Gastrocnemius medialis (tissue), 4 donors: ENCODE measurements at places on chromosomes 7 and 10.

DNA sequence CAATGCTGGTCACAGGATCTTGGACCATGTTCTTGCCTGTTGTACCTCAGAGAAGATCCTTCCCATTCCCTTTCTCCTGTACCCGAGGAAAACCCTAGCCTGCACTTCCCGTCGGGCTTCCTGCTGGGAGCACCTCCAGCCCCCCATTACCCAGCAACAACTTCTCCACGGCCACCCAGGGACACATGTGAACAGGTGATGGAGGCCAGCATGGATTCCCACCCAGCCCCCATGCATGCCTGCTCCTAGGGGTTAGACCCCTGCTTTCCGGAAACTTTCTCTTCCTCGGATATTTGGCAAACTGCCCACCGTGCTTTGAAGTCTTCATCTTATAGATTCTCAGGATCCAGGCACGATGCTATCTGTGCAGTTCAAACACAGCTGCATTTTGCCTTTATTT is 67.3 kb downstream of the CALML3 start:
- DNase-seq: no peak

DNA sequence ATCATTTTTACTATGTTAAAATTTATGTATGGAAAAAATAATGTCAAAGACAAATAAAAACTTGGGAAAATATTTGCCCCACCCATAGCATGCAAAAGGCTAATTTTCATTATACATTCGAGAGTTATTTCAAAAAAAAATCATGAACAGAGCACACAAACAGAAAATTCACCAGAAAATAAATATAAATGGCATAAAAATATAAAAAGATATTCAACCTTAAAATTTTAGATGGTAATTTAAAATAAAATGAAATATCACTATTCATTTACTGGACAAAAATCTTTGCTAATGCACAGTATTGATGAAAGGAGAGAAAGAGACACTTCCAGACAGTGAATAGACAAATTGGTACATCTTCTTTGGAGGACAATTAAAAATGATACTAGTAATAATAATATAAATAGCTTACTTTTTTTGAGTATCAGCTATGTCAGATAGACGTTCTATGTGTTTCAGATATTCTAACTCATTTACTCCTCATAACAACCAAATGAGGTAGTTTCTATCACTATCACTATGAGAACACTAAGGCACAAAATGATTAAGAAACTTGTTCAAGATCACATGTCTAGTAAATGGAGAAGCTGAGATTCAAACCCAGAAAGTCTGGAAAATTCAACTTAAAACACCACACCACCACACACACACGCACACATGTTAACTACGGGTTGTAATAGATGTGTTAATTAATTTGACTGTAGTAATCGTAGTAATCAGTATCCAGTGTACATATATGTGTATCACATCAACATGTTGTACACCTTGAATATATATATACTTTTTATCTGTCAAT is 63.0 kb downstream of the CCDC71L start:
- DNase-seq: no peak

GRCh38 chr10:129759214-129760002 is 204.7 kb downstream of the EBF3 start:
- DNase-seq: no peak

GRCh38 chr10:3986493-3987142 is 201.6 kb upstream of the KLF6 start:
- DNase-seq: no peak

GRCh38 chr10:132524443-132525285 is 12.9 kb upstream of the INPP5A start:
- no peak for DNase-seq

GRCh38 chr10:128930515-128930914 is 536.5 kb upstream of the MGMT start:
- DNase-seq: no peak

DNA sequence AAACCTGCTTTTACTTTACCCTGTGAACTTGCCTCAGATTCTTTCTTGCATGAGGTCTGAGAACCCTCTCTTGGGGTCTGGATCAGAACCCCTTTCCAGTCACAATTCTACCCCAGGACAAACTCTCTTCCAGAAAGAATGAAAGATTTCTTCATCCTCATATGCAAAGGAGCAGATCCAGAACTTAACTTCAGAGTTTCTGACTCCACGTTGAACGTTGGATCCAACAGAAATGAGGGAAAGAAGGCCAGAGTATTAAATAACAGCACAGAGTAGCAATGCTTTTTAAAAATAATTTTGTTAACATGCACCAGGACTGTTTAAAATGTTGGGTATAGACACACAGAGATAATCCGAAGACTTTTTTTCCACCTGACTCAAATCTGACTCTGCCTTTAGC is 632.9 kb upstream of the AUTS2 start:
- DNase-seq: no peak

DNA sequence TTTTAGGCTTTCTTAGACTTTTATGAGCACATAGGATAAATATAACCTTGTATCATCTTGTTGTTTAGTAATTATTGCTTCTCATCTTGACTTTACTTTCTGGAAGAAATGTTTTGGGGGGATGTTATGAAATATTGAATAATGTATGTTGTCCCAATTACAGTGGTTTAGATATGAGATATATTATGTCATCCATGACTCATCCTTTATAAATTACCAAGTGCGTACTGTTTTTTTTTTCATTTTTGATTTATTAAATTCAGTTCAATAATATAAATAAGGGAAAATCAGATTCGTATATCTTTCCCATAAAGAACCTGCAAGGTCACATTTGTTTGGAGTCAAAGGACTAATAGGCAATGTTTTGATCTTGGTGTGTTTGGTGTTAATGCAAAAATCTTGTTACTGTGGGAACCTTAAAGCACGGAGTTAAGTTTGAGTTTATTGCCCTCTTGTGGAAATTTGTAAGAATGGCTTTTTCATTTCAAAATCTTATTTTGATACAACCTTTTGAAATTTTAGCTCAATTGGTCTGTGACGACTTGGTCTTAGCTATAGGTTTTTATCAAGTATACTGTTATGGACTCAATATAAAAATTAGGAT is 108.6 kb downstream of the SRI start:
- no peak for DNase-seq

DNA sequence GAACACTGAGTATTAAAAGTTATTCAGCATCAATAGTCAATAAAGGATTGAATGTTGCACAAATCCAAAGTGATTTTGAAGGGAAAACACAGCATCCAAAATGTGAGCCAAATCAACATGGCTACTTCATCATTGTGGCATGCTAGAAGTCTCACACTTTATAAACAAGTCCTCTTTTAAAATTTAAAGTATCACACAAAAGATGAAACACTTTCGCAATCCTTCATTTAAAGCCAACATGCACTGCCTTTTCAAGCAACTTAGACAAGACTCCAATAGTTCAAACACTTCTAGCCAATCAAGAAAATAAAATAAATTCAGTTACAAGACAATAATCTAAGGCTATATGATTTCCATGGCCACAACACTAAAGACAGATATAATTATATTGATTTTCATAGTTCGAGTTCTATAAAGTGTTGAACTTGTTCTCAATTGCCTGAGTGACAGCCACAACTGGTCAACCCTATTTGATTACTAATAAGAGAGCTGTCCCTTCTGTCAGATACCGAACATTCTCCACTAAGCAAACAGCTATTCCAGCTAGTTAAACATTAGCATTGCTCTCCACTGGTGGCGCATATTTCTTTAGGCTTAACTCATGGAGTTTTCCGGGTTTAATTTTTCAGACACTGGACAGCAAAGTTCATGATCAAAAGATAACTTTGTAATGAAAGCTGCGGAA is 8.3 kb downstream of the EBF3 start:
- DNase-seq: no peak

DNA sequence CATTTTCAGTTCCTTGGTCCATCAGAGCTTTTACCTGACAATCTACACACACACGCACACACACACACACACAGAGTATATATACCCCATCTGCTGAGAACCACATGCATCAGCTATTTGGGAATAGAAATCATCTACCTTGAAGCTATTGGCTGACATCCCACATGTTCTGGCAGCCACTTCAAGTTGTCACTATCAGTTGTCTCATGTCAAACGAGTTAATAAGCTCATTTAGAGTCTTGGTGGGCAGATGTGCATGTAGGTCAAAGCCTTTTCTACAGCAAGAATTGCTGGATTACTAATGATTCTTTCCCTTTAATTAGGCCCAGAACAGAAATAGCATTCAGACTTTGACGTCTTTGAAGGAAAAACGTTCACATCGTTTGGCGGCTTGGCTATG is 36.8 kb downstream of the COL28A1 start:
- no peak for DNase-seq

GRCh38 chr10:34423673-34424625 is 391.1 kb downstream of the PARD3 start:
- DNase-seq: no peak

- no peak for DNase-seq
Measured at GRCh38 chr7:5282543-5283316, at the start of gene SLC29A4. Gene SLC29A4 (plus strand): TSS chr7:5282943. CDS start chr7:5287817, 4,874 bp downstream.

GRCh38 chr10:28620251-28620650 is 57.1 kb upstream of the BAMBI start:
- no peak for DNase-seq

DNA sequence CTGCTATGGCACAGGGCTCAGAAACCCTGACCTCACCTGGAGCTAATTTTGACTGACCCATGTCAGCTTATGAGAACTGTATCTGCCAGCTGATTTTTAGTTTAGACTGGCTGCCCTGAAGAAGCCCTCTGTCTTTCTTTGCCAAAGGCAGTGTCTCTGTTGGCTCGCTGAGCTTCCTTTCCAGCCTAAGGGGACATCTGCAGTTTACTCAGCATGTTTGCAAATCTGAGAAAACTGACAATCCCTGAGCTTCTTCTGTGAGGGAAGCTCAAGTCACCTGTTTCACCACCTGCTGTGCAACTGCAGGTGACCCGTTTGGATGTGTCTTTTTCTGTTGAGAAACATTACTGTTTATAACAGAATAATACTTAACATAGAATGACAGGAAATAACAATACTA is 46.0 kb downstream of the PRKAR2B start:
- DNase-seq: no peak

DNA sequence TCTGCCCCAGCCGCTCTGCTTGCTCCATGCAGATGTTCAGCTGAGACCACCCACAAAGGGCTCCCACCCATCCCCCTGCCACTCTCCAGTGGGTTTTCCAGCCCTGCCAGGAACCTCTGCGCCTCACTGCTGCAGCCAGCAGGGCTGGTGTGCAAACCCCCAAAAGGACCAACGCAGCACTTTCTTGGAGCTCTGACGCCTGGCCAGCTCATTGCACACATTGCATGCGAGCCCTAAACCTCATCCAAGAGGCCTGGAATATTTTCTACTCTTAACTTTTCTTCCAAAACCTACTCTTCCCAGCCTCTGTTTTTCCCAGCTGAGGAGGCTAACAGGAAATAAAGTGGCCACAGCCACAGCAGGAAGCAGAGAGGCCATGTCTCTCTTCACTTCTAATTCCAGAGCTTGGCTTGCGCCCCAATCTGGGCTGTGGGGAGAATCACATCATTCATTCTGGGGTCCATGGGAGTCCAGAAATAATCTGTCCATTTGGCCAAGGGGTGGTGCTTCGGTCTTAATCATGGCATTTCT is 4.6 kb upstream of the FAM170B start:
- no peak for DNase-seq

GRCh38 chr10:128629111-128630096 is 503.2 kb upstream of the MKI67 start:
- DNase-seq: no peak

GRCh38 chr7:112448891-112449290 is 1.4 kb upstream of the IFRD1 start:
- DNase-seq: peak; percentile 45

DNA sequence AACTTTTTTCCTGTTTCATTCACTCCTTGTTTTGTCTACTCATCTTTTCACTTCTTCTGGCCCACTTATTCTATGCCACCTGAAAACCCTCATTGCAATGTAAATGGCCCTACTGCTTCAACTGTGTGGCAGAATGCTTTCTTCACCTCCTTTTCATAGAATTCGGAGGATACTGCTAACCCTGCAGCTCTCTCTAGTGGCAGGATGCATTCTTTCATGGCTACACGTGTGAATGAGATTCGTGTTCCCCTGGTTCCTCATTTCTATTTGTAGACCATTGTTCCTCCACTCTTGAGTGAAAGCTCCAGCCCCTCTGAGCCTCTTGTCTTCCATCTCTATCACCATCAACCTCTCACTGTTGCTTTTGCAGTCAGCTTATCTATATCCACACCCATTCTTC is 20.9 kb upstream of the CYP26C1 start:
- DNase-seq: no peak

DNA sequence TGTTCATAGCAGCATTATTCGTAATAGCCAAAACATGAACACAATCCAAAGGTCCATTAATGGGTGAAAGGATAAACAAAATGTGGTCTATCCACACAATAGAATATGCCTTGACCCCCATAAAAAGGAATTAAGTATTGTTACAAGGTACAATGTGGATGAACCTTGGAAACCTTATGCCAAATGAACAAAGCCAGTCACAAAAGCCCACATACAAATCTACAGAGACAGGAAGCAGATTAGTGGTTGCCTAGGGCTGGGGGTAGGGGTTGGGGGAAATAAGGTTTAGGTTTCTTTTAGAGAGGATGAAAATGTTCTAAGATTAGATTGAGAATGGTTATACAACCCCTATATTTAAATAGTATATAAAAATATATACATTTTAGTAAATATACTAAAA is 34.8 kb downstream of the PIP4K2A start:
- no peak for DNase-seq

DNA sequence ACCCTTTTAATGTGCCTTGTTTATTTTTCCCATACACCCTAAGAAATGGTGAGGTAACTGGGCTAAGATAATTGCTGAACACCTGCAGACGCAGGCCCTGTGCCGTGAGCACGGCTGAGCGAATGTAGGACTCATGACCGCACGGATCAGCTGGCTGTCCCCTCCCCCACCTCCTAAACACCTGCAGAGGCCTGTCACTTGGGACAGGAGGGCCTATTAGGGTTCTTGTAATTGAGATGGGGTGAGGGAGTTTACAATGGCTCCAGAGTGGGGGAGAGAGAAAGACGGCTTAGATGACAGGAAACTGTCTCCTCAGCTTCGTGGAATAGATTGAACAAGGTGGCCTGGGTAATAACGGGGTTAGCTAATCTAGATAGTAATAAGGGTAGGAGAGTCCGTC is 291.7 kb upstream of the HABP2 start:
- DNase-seq: no peak

DNA sequence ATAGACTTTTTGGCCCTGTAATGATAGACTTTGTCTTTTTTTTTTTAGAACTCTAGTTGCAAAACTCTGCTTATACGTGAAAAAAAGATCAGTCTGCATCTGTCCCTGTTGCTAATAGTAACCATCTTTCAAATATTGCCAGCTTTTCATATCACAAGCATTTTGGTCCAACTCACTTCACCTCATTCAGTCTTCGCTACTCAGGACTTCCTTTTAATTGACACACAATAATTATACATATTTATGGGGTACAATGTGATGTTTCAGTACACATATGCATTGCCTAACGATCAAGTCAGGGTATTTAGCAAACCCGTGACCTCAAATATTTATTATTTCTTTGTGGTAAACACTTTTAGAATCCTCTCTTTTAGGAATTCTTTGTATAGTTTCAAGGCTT is 867.0 kb upstream of the C7orf33 start:
- no peak for DNase-seq
